ENCODE measurements at places on chromosomes 4 and X.

- DNase-seq, result no peak
These were observed 73.1 kb downstream of the MAPK10 start for GRCh38 chr4:86286726-86287125.

DNA sequence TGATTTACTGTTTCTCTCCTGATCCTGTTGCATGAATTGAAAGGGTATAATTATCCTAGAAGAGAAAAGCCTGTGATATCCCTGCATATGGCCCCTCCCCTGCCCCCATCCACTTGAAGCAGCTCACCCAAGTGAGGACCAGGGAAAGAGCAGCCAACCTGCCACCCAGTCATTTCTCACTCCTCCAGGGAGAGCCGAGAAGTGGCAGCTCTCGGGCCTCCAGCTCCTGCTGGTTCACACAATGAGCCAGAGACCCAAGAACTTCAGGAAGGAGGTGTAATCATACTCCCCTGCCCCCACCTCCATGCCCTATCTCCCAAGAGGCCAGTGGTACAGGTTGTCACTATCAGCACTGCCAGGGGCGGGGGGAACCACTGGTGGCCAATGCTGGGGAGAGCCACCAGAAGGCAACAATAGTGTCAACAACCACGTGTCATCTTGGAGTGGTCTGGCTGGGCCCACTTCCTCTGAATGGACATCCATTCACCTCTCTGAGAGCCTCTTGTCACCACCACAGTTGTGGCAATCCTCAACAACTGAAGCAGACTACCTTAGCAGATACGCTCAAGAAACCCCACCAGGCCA lies 42.9 kb downstream of the APOO start:
- DNase-seq, result no peak

DNA sequence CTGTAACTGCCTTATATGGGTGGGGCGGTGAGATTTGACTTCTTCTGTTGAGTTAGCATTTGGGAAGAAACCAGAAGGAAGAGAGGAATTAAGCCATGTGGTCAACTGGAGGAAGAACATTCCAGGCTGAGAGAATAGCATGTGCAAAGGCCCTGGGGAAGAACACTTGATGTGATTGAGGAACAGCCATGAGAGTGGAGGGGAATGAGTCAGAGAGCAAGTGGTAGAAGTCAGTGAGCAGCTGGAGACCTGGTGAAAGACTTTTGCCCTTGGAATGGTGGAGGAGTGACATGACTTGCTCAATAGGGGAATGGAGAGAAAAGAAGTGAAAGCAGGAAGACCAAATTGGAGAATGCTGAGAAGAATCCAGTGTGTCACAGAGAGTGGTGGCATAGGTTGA lies 327.8 kb upstream of the HAND2 start:
- no peak for DNase-seq

DNA sequence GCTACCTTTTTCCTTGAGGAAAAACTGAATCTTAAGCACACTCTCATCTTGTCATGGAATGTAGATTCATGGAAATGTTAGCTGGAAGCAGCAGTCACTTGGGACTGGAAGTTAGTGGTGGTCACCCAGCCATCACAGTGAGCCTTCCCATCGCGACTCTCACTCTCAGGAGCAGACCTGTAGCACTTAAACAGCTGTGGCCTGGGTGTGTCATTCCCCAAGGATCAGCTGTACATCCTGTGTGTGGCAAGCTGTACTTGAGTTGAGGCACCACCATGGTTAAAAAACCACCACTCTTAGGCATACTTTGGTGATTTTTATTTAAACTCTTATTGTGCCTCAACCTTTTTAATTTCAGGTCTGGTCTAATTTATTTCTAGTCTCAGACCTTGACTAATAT lies 46.7 kb downstream of the JADE1 start:
- DNase-seq, result no peak

- no peak for DNase-seq
These were observed 33.5 kb upstream of the REST start for GRCh38 chr4:56874166-56874565.

DNA sequence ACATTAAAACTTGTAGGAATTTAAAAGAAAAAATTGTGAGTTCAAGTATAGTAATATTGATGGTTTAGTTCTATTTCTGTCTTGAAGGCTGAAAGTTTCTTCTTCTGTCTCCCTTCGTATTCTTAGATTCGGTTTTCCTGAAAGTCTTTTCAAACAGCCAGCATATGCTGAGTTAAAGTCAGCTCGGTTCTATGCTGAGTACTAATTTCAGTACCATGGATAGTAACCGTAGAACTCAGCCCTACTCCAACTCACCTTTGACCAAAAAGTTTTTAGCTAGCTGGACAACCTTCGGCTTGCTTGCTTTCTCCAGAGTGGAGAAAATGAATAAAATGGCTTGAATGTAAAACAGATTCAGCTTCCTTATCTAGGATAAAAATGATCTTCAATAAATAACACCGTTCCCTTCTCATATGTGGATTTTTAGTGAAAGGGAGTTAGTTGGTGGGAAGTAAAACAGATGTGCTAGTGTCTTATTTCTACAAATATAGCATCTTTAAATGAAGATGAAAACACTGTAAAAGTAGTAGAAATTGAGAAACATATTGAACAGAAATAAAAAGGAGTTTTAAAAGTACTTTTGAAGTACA lies 5.2 kb downstream of the POU4F2 start:
- no peak for DNase-seq

DNA sequence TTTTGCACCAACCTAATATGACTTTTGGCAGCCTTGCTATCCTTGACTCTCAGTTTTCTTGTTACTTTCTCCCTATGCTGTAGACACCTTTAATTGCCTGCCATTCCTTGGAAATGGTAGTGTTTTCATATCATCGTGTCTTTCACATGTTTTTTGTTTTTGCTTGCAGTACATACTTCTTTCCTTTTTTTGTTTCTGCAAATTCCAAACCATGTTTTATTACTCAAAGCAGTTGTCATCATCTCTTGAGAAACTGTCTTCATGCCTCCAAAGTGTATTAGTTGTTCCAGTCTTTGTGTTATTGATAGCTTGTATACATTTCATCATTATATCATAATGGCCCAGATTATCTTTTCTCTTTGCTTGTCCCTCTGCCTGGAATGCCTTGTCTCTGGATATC lies 57.1 kb downstream of the PDLIM5 start:
- no peak for DNase-seq

DNA sequence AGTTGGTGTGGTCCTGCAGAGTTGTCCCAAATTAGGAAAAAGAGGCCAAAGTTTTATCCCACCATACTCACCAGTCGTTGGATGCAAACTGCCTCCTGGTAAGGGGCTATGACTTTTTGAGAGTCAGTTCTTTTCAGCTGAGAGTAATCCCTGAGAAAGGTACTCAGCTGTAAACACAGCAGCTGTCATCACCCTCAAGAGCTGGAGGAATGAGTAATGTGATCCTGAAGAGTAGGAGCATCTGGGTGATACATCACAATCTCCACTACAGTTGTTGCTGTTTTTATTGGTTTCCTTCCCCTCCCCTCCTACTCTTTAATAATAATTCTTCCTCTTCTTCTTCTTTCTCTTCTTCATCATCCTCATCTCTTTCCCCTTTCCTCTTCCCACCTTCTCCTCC lies 5.7 kb downstream of the MAGEE1 start:
- DNase-seq, result no peak

- no peak for DNase-seq
These were observed 8.2 kb downstream of the ATP11C start for GRCh38 chrX:139924696-139925095.

DNA sequence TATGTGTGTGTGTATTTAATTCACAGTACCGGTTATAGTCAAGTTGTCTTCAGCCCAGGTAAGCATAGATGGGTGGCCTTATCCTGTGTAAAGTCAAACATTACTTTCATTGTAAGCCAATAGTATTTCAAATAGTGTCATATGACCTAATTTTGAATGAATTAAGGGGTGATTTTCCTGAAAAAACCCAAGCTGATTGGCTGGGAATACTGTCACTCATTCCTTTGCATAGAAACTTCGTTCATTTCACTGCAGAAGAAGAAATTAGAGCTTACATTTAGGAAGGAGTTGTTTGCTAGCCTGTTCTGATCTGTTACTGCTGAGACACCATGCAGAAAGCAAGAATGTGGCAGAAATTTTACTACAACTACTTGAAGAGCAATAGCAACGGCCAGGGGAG lies 45.4 kb downstream of the SMARCAD1 start:
- no peak for DNase-seq

- peak; percentile 35 for DNase-seq
These were observed 124.9 kb upstream of the POF1B start for GRCh38 chrX:85504381-85504780.

- no peak for DNase-seq
These were observed 40.9 kb upstream of the MAP3K15 start for GRCh38 chrX:19556202-19556601.

DNA sequence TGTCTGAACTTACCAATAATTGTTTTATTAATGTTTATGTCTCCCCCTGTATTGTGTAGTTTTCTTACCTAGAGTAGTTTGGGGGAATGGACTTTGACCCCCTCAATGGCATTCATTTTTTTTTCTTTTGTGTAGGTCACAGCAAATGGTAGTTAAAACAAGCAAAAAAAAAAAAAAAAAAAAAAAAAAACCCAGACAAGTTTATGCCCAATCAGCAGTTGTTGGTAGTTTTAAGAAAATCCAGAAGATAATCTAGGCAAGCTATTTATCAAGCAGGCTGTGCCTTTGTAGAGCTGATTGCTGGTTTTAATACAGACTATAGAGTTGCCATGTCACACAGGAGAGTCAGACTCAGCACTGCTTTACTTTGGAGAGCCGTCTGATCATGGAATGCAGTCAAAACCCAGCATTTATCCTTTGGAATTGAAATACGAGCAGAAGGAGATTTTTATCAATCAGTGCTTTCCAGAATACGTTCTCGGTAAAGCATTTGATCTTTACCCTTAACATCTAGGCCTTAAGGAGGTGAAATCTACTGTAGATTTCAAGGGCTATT lies 16.6 kb downstream of the DCUN1D4 start:
- DNase-seq, result no peak

DNA sequence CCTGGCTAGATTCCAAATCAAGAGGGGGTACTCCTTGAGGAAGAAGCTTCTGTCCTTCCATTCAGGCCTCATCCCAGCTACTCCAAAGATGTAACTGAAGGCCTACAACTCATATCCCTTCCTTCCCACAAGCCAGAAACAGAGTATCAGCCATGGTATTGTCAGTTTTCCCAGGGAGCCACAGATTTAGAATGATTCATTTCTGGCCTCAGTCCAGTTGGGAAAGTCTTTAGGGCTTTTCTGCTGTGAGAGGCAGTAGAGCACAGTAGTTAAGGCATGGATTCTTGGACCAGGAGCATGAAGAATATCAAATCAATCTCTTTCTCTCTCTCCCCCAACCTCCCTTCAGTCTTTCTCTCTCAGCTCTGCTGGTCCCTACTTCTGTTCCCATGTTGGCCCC lies 505.0 kb downstream of the BCOR start:
- DNase-seq, result no peak

DNA sequence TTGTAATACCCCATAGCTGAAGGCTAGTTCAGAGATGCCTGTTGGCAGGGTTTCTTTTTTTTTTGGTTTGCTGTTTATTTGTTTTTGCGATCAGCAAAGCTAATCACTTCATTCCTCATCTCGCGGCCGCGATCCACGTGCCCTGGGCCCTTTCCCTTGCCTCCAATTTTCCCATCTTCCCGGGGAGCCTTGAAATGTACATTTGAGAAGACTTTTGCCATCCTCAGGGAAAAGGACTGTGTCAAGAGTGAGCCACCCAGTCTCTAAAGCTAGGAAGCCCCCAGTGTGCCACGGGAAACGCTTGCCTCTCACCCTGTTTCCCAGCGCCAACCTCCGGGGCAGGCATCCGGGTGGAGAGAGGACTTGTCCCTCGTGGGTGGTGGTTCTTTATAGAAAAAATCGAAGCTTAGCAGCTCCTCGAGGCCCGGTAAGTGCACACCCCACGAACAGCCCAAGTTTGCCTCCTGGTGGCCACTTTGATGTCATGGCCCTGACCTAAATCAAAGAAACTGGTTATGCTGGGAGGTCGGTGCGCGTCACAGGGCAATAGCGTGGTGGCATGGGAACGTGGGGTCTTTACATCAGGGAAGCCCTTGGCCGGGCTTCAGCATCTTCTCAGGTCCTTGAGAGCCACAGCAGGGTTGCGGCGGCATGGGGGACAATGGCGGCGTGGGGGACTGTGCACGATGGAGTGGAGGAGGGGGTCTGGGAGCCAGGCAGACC lies 42.0 kb downstream of the MAP7D3 start:
- peak; percentile 68 for DNase-seq

GRCh38 chr4:86892636-86892960 lies 376 bp upstream of the C4orf36 start:
- no peak for DNase-seq

DNA sequence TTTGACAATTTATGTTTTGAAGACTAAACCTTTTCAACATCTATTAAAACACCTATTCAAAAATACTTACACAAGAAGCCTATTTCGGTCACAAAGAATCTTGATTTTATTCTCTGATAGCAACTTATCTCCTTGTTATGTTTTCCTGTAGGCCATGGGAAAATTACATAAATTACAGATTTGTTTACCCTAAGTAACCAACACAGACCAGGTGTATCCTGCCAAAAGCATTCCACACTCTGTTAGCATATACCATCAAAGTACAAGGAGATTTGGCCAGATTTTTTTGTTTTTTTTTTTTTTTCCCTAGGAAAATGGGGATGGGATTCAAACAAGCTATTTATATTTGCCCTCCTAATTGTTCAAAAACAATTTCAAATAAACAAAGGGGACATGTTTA lies 497.9 kb upstream of the MAGEB18 start:
- no peak for DNase-seq

DNA sequence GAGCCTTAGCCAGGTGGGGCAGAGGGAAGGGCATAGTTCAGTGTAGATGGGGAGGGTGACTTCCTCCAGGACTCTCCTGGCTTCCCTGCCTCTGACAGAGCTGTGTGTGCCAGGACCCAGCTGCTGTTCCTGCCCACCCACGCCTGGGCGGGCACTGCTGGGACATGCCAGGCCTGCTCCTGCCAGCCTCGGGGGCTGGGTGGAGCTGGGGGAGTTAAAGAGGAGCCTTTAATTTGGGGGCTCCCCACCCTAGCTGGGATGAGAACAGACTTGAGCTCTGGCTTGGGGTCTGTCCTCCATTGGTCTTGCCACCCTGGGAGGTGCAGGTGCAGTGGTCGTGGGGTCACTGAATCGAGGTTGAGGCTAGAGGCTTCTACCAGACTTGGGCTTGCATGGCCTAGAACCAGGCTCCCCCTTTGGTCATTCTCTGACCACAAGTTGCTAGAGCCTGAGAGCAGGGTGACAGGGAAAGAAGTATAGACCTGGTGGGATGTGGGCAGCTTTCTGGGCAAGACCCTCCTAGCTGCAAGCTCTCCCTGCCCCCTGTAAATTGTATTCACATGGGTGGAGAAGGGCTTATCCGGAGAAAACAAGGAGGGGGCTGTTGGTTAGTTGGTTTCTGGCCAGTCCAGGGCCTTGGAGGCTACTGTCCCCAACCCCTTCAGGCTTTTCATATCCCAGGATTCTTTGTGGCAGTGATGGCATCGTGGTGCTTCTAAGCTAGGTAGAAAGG lies 5.7 kb downstream of the EFNB1 start:
- DNase-seq, result no peak

- DNase-seq, result no peak
These were observed 379.6 kb downstream of the IL15 start for GRCh38 chr4:142016031-142016430.

- no peak for DNase-seq
These were observed 62.8 kb downstream of the GK start for GRCh38 chrX:30715976-30716375.

- DNase-seq, result peak; percentile 53
These were observed 35.3 kb downstream of the SUPT20HL1 start for GRCh38 chrX:24395775-24396174.
